CD4-positive, alpha-beta T cell treated with Interleukin-15 for 4 hours (primary cell): ENCODE measurements at places on chromosomes 12 and 14.

DNA sequence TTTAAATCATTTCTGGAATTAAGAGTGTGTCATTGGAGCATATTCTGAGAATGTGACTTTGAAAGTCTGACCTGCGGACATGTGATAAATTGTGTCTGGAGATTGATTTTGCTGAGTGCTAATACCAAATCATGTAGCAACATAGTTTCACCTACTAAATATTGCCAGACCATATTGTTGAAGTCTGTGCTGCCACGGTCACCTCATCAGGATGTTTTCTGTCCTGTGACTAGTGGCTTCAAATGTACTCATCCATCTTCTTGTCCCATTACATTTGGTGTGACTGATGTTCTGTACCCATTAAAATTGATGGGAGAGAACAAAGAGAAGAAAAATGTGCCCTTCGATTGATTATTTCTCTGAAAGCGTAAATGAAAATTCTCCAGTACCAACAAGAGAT, 265.3 kb downstream of the PDZRN4 start:
- DNase-seq = no peak

GRCh38 chr12:10709808-10710207, 13.3 kb downstream of the YBX3 start:
- no peak for DNase-seq

DNA sequence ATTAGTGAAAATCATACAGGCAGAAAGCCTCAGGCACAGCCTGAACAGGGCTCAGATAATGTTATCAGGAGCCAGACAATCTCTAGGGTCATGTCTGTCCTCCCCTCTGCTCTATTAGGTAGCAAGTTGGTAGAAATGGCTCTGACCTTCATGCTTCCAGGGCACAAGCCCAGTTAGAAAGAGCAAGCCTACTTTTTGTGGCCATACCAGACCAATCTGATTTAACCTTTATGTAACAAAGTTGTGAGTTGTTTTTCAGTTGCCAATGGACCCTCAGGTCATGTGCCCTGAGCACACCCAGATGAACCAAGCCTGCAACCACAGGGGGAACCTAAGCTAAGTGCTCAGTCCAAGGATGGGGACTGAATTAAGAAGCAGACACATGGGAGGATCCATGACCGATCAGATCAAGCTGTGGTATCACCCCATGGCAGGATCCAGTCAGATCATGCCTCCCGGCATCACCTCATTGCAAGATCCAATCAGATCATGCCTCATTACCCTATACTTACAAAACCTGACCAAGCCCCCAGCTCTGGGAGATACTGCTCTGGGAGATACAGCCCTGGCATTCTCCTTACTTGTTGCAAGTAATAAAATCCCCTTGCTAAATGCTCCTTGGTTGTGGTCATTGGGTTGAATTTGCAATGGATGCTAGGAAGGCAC, 18.8 kb upstream of the HIGD1C start:
- DNase-seq = no peak

GRCh38 chr12:25352083-25352918, 101.6 kb upstream of the KRAS start:
- DNase-seq = no peak

GRCh38 chr12:107167756-107168155, 74.4 kb upstream of the CRY1 start:
- no peak for DNase-seq

- DNase-seq = no peak
Measured at GRCh38 chr12:3206536-3207072, 129.4 kb downstream of the TSPAN9 start.

DNA sequence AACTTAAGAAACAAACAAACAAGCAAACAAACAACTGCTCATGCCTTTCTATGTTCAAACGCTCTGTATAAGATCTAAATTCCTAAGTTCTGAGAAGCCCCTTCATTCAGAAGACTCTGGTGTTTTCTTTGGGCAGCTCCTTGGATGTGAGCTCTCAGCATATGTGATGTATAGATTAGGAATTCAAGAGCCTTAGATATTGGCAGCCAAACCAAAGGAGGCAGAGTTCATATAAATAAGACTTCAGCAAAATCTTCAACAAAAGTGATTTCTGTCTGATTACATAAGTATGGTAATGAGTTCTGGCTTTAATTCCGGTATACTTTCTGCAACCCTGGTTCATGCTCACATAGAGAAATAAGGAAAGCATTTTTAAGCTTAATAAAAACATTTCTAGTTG, 145.6 kb downstream of the DYRK2 start:
- DNase-seq = no peak

GRCh38 chr12:74663958-74664357, 126.3 kb downstream of the ATXN7L3B start:
- DNase-seq = no peak

- DNase-seq = no peak
Measured at GRCh38 chr14:76936483-76936882, 92.0 kb downstream of the IRF2BPL start.

DNA sequence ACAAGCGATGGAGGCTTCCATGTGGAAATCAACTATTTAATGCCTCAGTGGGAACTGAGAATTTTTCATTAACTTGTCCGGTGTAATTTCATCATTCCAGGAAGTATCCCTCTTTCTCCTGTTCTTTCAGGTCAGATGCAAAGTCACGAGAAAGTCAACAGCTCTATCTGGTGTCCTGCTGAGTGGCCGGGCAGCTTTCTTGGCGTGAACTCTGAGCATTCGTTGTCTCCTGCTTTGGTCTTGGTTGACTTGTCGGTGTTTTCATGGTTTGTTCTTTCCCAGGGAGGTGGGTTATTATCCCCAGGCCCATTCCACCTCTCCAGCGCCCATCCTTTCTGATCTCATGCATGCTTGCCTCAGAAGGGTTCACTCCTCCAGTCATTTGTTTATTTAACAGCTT, 149.1 kb downstream of the GLT1D1 start:
- DNase-seq = no peak

DNA sequence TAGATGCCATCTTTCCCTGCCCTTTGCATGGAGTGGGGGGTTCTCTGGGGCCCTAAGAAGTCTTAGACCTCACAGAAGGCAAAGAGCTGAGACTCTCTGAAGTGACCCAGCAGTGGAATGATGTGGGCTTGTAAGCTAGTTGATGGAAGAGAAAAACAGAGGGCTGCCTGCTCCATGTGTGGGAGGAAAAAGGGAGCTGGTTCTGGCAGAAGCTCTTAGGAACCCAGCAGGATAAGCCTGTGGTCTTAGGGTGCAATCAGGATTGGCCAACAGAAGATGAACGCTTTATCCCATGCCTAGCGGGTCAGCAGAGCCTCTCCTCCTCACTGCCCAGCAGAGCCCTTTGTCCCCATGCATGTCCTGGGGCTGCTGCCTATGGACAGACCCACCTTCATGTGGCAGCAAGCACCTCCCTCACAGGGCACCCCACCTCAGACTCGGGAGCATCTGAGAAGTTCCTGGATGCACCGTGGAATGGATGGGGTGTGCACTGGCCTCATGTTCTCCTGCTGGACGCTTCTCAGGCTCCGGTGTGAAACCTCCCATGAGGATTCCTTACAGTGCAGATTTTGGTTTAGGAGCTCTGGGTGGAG, 152.7 kb downstream of the ADGRD1 start:
- DNase-seq = no peak

DNA sequence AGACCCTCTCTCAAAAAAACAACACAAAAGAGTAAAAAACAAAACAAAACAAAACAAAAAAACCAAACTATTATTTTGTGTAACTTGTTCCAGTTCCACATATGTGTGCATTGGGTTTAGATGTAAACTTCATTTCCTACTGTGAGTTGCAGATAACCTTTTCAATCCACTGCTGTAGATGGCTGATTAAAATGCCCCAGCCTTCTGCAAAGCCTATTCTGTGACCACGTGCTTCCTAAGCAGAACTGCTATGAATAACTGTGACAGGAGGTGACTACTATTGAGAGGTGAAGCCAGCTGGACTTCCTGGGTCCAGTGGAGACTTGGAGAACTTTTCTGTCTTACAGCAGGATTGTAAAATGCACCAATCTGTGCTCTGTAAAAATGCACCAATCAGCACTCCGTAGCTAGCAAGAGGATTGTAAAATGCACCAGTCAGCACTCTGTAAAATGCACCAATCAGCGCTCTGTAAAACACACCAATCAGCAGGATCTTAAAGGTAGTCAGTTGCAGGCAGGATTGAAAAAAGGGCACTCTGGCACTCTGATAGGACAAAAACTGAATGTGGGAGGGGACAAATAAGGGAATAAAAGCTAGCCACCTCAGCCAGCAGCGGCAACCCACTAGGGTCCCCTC, 10.3 kb upstream of the ELK3 start:
- no peak for DNase-seq

DNA sequence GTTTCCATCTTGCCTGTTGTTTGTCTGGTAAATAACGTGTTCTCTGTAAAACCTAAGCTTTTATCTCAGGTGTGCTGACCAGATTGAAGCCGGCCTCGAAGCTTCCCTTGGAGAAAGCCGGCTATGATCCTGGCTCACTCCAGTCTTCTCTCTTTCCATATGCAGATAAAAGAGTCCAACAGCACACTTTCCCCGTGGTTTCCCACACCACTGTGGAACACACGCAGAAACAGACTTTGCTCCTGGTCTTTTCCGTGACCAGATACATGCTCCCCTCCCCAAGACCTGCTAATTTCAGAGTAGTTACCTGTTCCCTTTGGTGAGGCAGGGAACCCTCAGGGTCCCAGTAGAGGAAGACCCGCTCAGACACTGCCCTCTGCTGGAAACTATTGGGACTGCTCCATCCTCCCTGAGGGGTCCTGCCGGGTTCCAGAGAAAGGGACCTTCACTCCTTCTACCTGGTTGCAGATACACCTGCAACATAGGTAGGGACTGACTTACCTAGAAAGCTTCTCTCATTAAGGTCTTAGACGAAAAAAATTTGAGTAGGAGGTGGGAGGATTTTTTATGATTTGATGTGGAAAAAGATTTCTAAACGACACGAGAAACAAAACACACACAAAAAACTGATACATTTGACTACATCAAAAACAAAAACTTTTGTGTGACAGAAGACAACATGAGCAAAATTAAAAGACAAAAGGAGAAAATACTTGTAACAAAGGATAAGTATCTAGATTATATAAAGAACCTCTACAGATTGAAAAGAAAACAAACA, 415.4 kb upstream of the CCDC196 start:
- peak; percentile 73 for DNase-seq

DNA sequence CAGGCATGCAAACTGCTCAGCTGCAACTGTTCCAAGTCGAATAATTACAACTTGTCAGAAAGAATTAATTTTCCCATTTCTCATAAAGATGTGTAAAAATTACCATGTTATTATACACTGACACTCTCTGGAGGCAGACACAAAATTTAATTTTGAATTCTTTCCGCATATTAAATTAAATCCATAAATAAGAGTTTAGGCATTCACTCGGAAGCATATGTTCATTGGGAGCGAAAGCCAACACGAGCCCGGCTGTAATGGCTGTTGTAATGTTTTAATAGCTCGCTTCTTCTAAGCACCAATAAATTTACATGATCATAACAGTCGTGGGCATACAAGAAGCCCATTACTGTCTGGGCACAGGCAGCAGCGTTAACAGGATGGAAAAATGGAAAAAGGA, 189.6 kb upstream of the SOX5 start:
- no peak for DNase-seq

GRCh38 chr12:64083285-64084210, 138.5 kb downstream of the KICS2 start:
- DNase-seq = no peak

- DNase-seq = no peak
Measured at GRCh38 chr14:34682787-34683321, 31.5 kb downstream of the CFL2 start.

GRCh38 chr12:2876431-2877046, 435 bp downstream of the FOXM1 start:
- no peak for DNase-seq

- DNase-seq = no peak
Measured at GRCh38 chr12:57460468-57460784, 841 bp downstream of the GLI1 start.

DNA sequence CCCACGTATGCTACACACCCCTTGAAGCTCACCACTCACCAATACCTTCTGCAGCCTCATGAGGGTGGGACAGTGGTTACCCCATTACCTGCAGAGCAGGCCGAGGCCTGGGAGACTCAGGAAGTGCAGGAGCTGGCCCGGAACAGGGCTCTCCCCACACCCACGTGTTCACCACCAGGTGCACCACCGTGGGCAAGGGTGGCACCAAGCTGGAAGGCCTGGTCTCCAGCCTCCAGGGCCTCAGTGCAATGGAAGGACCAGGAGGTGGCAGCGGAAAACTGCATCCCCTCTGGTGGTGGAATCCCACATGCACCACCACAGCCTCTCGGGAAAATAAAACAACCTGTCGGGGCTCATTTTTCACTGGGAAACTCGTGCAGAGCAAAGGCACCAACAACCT, 36.4 kb downstream of the ITPK1 start:
- DNase-seq = no peak

GRCh38 chr12:55901881-55902490, 25.7 kb downstream of the PYM1 start:
- DNase-seq = no peak

DNA sequence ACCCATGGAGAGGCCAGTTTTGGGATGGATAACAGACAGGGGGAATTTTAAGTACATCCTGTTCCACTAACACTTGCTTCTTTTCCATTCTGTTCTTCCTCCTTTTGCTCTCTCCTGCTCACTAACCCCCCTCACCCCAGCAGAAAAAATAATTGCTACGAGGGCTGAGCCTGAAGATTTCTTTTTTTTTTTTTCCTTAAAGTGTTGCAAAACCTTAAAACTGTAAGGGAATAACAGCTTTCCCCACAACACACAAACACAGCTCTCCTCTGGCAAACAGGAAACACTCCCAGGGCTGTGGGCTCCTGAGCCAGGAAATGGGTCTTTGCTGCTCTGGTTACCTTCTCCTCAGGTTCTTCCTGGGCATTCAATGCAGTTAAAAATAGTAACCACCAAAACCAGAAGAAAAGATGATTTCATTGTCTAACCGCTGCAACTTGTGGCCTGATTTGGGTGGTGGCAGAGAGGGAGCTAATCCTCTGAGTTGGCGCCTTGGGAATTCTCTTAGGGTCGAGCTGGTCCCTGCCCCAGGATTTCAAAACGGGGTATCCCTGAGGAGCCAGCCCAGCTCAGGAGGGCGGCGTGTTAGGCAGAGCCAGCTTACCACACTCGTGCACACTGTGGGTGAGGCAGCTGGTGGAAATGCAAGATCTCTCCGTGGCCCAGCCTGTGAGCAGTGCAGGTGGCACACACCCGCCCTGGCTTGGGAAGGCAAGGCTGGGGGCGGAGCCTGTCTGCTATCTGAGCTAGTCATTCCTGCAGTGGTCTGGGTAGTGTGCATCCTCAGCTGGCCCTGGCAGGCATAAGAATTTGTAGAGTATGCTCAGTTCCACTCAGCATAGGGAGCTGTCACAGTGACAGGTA, 17.1 kb upstream of the EMP1 start:
- peak; percentile 63 for DNase-seq

- no peak for DNase-seq
Measured at GRCh38 chr12:110930348-110931314, 10.3 kb upstream of the MYL2 start.

DNA sequence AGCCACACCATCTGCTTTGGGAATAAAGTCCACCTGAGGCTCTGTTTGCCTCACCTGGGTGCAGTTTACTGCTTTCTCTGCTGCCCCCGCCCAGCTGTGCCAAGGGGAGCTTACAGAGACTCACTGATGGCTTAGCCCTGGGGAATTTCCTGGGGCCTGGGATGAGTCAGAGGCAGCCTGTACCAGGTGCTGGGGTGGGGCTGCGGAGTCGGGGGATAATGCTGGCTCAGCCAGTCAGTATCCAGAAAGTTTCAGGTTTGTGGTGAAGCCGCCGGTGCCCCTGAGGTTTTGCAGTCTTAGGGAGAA, 22.3 kb downstream of the PLEKHG3 start:
- DNase-seq = peak; percentile 62
